ENCODE measurements at places on chromosomes 7 and 10. TPM values are rescaled to one million over a fixed set of nuclear protein-coding genes. Genes with fewer than 3 reads are reported as not detected.

The GNGT1 gene
- not detected for total RNA-seq

The KCNH2 gene
- not detected for total RNA-seq

The LIPM gene
- total RNA-seq: not detected

The GPR85 gene
- total RNA-seq: 0.64 TPM

The DGKI gene
- total RNA-seq: 0.14 TPM

GRCh38 chr10:17088118-17088806, 41.3 kb downstream of the CUBN start:
- no peak for DNase-seq

GRCh38 chr7:1408466-1408865, 50.8 kb downstream of the MICALL2 start:
- DNase-seq: no peak

DNA sequence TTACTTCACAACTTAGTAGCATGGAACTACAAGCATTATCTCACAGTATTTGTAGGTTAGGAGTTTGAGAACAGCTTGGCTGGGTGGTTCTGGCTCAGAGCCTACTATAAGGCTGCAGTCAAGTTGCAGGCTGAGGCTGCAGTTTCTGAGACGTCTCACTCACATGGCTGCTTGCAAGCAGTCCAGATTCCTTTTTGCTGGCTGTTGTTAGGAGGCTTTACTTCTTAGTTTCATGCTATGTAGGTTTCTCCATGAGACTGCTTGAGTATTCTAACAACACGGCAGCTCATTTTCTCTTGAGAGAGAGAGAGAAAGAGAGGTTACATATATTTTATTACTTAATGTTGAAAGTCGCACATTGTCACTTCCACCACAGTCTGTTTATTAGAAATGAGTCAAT, 1073.9 kb downstream of the NXPH1 start:
- DNase-seq: no peak

DNA sequence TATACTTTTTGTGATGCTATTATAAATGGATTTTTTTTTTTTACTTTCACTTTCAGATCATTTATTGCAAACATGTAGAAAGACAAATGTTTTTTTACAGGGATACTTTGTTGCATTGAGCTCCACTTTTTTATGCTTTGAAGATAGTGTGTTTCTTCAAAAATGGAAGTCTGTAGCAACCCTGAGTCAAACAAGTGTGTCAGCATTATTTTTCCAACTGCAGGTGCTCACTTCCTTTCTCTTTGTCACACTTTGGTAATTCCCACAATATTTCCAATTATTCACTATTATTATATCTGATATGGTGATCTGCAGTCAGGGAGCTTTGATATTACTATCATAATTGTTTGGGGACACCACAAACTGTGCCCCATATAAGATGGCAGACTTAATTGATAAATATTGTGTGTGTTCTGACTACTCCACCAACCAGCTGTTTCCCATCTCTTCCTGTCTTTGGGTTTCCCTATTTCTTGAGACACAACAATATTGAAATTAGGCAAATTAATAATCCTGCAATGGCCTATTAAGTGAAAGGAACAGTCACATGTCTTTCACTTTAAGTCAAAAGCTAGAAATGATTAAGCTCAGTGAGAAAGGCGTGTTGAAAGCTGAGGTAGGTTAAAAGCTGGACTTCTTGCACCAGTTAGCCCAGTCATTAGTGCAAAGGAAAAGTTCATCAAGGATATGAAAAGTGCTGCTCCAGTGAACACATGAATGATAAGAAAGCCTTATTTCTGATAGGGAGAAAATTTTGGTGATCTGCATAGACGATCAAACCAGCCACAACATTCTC, 231.3 kb upstream of the SH2B2 start:
- no peak for DNase-seq

GRCh38 chr10:3976718-3977117, 191.7 kb upstream of the KLF6 start:
- no peak for DNase-seq

DNA sequence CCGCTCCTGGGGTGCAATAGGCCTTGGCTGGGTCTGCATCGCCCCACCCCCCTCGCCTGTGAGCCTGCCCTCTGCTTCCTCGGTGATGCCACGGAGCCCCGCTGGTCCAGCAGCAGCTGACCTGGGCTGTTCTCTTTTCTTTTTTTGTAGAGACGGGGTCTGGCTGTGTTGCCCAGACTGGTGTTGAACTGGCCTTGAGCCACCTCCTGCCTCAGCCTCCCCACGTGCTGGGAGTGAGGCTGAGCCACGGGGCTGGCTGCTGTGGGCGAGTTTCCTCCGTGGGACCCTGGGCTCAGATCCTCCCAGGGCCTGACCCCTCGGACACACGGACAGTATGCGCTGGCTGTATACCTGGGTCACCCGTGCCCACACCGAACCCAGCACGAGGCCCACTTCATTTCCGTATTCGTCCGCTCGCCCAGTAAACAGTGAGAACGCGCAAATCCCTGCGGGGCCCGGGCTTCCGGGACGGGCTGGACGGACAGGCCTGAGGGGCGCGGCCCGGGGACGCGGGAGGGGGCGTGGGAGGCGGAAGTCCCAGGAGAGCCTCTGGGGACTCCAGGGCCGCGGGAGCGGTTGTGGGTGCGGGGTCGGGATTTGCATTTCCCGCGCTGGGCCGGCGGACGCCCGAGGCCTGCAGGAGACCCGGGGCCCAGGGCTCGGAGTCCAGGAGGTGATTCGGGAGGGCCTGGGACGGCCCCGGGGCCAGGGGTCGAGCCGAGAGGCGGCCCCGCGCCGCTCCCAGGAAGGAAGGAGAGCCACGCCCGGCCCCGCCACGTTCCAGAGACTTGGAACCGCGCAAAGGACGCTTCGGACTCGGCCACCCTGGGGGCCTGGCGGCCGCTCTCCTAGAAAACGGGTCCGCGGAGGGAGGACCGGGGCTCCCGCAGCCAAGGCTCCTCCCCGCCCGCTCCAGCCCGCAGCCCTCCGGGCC, 57.7 kb upstream of the DNAJB6 start:
- no peak for DNase-seq

DNA sequence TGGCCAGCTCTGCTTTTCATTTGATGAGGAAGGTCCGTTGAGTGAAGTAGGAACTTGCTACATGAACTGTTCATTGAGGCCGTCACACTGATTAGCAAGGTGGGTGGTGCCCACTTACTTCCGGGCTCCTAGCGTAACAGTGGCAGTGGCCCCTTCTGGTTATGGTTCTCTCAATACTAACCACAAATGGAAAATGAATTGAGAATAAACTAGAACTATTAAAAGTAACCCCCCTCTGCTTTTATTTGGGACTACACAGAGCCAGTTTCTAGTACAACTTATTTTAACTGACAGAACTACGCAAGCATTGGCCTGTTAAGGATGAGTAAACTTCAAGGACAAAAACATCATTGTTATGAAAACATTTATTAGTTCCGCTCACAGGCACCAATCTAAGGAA, 519.1 kb downstream of the INHBA start:
- DNase-seq: no peak

- DNase-seq: no peak
These were observed 44.6 kb downstream of the PHTF2 start for GRCh38 chr7:77843194-77843593.

DNA sequence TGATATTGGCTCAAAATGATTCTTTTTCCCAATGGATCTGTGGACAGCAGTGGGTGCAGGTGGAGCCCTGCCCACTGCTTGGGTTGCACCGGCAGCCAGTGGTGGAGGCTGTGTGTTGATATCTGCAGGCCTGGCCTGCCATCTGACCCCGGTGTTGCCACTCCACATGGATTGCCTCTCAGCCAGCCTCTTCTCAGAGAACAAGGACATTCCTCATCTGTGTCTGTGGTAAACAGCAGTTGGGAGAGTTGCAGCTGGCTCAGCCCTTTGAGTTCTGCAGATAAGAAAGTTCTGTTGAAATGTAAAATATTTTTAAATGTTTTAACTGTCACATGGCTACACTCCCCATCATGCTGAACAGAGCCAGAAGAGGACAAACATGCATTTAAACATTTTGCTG, 374.9 kb upstream of the CELF2 start:
- no peak for DNase-seq

All from endothelial cell of umbilical vein (primary cell).